ENCODE measurements at places on chromosomes 11 and 22.

- peak; percentile 47 for DNase-seq
Measured at GRCh38 chr11:16981651-16982194, 32.5 kb downstream of the PLEKHA7 start.

- no peak for DNase-seq
Measured at GRCh38 chr22:43302531-43303041, 40.6 kb downstream of the SCUBE1 start.

DNA sequence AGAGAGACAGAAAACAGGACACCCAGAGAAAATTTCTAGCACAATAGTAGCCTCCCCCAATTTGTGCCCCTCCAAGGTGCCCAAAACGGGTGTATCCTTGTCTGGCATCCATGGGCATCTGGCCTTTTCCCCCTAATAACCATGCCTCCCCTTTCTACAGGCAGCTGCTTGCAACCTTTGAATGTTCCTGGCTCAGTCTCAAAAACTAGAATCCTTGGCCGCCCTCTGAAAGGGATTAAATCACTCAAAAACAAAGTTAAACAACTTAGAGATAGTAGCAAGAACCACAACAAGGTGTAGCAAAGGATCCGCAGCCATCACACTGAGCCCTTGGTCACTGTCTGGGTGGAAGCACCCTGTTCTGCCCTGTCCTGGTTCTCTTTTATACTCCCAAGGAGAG, 105.6 kb downstream of the MN1 start:
- no peak for DNase-seq

- DNase-seq: no peak
Measured at GRCh38 chr11:47477323-47477722, 28.4 kb upstream of the RAPSN start.

DNA sequence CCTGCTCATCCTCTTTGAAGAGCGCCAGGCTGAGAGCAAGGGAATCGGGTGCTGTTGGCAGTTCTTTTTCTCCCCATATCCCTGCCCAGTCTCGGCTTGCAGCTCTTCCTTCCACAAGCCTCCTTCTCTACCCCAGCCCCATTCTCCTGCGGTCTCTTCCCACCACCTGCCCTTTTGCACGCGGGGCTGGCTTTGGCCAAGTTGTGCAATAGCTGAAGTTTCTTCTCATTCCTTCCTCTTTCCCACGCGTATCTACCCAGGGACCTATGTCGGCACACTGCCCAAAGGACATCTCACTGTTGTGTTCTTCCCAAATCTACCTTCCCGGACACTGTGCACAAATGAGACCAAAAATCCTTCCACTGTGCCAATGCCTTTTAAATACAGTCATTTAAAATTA, 22.3 kb upstream of the HTR3A start:
- DNase-seq: no peak

DNA sequence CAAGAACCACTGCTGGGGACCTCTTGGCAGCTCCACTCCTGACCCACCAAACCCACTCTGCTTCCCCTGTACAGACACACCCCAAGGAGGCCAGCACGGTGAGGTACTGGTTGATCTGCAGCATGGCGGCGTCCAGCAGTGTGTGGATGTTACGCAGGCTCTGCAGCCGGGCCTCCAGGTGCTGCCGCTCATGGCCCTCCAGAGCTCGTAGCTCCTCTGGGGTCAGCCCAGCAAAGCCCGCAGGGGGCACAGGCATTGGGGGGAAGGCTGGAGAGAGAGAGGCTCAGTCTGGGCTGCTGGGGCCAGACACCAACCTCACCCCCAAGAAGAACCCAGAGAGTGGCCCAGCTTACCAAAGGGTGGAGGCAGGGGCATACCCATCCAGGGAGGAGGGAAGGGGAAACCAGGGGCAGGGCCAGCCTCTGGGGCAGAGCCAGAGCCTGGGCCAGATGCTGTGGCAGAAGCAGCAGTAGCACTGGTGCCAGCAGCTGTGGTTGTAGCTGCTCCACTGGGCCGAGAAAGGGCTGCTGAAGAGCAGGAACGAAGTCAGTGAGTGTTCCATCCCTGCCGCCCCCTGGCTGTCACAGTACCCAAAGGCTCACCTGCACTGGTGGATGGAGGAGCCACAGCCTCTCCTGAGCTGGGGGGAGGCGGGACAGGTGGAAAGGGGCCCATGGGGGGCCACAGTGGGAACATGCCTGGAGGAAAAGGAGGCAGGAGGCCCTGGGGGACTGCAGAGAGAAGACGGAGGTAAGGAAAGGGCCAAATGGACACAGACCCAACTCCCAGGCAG, 4.5 kb downstream of the SYVN1 start:
- no peak for DNase-seq

DNA sequence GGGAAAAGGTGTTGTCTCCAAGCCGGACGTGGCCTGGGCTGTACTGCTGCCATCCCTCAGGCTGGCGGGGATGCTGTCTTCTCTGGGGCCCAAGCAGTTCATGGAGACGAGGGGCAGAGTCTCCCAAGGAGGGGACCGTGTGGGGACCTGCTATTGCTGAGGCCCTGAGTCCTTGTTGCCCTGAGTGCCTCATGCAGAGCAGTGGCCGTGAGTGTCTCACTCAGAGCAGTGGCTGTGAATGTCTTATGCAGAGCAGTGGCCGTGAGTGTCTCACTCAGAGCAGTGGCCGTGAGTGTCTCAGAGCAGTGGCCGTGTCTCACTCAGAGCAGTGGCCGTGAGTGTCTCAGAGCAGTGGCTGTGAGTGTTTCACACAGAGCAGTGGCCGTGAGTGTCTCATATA, 54.7 kb downstream of the GRAMD4 start:
- DNase-seq: no peak

DNA sequence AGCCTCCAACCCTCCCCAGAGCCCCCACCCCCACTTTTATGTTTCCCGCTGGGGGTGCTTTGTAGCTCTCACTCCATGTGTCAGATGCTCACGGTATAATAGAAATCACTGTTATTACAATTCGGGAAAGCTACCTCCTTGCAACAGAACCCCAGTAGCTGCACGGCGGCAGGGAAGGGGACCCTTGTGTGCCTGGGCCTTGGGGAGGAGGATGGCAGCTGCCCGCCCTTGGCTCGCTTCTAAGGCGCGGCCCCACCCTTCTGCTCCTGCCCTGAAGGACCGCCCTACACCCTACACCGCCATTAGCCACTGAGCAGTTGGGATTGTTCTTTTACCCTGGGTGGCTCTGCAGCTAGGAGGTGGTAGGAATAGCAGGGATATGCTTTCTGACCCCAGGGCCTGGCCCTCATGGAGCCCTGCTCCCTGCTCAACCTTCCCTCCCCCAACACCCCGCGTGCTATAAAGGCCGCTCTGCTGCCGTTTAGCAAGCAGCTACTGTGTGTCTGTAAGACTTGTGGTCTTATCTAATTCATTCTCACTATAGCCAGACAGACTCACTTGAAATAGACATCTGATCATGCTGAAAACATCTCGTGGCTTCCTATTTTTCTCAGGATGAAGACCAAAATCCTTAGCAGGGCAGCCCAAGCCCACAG, 219.7 kb downstream of the CEP164 start:
- no peak for DNase-seq

DNA sequence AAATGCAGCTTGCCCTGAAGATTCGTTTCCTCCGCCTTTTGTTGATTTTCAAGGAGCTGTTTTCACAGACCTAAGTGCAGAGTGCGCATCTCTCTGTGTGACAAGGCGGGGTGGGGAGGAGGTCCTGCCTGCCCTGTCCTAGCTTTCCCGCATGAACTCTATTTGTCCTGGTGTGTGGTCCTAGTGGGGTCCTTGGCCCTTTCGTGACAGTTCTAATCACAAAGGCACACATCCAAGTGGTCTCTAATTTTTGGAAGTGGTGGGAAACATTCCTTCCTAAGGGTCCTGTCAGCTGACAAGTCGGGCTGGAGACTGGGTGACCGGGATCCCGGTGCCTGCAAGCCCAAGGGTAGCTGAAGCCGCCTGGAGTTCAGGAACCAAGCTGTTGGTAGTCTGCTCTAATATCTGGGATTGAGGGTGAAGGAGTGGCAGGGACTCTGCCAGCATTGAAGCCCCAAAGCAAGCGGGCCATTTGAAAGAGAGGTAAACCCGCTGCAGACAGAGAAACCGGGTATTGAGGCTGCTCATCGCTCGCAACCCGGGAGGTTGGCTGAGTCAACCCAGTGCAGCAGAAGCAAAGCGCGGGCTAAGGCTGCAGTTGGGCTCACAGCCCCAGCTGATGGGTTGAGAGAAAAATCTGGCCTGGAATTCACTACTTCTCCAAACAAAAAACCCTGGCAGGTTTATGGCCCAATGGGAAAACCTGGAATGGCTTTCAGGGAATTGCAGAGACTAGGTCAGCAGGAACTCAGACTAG, 28.1 kb upstream of the FBXO3 start:
- DNase-seq: peak; percentile 90

DNA sequence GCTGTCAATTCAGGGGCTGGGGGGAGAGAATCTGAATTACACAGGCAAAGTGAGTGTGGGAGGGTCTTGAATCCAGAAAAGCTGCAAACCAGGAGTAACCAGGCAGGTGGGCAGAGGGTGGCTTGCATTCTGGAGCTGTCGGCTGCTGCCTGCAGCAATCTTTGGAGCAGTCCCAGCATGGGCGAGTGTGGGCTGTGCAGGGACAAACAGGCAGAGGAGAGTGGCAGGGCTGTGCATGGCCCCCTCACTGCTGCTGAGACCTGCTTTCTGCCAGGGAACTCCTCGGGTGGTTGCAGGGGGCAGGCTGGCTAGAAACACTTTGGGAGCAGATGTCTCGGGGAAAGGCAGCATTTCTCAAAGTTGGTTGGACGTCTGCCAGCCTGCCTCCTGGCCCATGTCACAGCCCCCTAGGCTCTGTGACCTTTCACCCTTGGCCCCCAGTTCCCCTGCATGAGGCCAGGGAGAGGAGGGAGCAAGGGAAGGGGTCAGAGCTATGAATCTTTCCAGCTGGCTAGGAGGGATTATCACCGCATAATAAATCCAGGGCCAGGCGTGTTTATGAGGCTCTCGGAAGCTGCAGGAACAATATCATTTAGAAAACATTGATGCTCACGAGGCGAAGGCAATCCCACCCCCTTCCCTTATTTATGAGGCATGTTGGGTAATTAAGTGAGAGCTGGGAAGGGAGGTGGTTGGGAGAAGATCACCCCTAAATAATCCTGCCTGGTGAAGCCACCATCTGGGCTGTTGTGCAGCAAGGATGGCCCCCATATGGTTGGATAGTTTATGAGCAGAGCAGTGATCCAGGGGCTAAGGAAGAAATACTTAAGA, 212.3 kb upstream of the NCAM1 start:
- no peak for DNase-seq

DNA sequence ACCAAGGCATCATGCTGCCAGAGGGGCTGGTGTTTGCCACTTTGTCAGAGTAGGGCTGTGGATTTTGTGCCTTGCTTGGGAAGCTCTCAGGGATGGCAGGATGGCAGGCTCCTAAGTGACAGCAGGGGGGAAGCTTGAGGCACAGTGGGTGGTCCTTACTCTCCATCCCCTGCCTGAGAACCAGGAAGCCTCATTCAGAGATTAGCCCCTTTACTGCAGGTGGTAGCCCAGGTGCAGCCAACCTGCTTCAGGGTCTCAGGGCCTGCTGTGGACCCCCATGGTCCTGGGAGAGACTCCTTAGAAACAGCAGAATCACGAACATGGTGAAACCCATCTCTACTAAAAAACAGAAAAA, 8.9 kb upstream of the ST3GAL4 start:
- no peak for DNase-seq

DNA sequence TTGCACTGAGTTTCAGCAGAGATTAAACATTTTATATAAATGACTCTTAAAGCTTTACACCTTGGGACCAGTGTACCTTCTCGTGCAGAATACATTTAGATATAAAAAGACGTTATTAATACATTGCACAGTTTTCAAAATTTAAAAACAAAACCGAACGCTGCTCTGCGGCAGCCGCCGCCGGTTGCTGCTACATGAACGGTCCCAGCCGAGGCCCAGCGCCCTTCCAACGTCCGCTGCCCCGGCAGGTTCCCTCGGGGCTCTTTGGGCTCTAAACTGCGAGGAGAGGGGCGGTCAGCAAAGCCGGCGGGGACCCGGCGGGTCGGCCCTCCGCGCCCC, 2.0 kb downstream of the CDKN1C start:
- no peak for DNase-seq

DNA sequence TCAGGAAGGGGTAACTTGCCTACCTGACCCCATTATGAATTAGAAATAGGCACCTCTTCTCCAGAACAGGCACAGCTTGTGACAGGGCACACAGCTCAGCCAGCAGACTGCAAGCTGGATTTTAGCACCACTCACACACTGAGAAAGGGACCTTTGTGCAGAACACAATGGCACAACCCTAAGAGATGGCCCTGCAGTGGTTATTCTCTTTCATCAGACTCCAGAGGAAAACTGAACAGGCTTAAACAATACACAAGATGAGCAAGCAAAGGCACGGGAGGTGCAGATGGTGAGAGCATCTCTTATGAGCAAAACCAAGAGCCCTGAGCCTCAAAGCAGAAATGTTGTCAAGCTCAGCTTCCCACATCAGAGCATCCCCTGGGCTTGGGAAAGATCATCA, 93.8 kb upstream of the LRRC55 start:
- no peak for DNase-seq

GRCh38 chr11:65590240-65590738, 5.3 kb downstream of the KCNK7 start:
- DNase-seq: peak; percentile 78

DNA sequence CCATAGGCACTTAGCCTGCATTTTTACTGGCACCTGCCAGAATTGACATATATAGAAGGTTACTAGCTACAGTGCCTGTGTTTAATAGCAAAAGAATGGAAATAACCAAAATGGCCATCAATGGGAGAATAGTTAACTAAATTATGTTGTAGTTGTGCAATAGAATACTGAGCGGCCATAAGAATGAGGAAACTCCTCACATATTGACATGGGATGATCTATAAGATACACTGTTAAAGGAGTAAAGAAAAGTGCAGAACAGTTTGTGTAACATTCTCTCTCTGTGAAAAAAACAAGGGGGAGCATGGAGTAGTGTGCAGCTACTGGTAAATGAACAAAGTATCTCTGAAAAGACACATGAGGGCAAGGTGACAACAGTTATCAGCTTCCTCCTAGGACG, 21.5 kb downstream of the ARAP1 start:
- DNase-seq: no peak

- no peak for DNase-seq
Measured at GRCh38 chr11:115712296-115712695, 208.1 kb upstream of the CADM1 start.

- peak; percentile 96 for DNase-seq
Measured at GRCh38 chr22:43812149-43812842, at the start of gene EFCAB6. EFCAB6 (minus strand) TSS chr22:43812305; CDS start chr22:43782318, 29,987 bp downstream.

DNA sequence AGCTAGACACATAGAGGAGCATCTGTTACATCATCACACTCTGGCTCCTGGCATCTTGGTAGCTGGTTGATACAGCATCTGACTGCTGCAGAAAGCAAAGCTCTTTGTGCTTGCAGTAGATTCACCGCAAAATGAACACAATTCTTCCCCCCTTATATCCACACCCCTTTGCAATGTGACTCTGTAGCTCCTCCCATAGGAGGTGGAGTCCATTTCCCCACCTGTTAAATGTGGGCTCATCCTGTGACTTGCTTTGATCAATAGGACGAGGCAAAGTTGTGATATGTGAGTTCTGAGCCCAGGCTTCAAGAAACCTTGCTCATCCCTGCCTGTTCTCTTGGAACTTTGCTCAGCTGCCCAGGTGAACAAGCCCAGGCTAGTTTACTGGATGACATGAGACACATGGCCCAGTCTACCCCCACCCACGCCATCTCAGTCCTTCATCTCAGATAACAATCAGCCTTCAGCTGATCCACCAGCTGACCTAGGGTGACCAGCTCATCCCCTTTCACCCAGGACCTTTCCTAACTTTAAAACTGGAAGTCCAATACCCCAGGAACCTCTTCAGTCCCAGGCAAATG, 272.2 kb downstream of the TENM4 start:
- DNase-seq: no peak

All from choroid plexus epithelial cell (primary cell).